ENCODE measurements at places on chromosomes 4 and X.

- no peak for DNase-seq
Measured at GRCh38 chr4:8786166-8786565, 85.5 kb downstream of the HMX1 start.

- DNase-seq, result no peak
Measured at GRCh38 chr4:102665527-102665926, 95.2 kb downstream of the MANBA start.

GRCh38 chr4:25632135-25632534 is 23.5 kb upstream of the SLC34A2 start:
- DNase-seq, result no peak

- DNase-seq, result no peak
Measured at GRCh38 chr4:177484613-177485021, 42.4 kb upstream of the AGA start.

GRCh38 chr4:148857239-148857972 is 415.2 kb upstream of the NR3C2 start:
- DNase-seq, result no peak

DNA sequence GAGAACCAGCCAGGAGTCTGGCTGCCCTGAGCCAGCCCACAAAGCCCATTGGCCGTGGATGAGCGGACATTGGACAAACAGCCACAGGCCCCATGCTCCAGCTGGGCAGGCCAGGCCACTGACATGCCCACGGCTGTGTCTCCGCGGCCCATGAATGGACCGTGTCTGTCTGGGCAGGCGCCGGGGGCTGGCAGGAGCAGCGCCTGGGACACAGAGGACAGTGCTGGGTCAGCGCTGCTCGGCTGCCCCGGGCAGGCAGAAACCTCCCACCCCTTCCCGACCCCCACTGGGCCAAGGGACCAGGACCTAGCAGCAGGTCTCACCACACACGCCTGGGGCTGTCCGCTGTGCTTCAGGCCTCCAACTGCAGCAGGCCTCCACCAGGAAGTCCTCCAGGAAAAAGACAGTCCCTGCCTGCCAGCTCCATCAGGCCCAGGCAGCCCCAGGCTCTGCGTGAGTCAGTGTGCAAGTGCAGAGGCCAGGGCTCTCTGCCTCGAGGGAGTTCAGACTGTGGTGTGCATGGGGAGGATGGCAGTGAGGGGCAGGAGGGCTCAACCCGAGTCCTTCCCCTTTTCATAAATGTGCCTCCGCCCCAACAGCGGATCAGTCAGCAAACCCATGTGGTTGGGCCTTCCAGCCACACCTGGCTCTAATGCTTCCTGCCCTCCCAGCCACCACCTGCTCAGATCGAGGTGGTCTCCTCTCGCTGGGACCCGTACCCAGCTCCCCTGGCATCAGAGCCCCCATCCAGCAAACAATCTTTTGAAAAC is 17.2 kb upstream of the FGFR3 start:
- DNase-seq, result no peak

GRCh38 chrX:37445182-37445581 is 96.0 kb downstream of the PRRG1 start:
- no peak for DNase-seq

DNA sequence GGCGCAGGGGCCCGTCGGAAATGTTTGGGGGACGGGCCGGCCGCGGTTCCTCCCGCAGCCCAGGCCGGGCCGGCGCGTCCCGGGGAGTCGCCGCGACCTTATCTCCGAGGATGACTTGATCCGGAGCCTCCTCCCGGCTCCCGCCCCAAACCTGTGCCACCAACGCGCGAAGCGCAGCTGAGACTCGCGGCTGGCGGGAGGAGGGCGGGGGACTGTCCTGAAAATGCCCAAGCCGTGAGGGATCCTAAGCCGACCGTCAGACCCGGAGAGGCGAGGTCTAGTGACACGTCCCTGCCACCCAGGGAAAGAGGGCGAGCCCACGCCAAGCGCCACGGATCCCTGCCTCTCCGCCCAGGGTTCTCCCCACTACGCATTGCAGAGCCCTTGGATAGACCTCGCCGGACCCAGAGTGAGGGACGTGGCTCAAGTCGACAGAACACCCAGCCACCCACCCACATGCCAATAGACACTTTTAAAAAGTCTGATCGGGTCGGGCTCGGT is 26.9 kb downstream of the UTP14A start:
- DNase-seq, result no peak

DNA sequence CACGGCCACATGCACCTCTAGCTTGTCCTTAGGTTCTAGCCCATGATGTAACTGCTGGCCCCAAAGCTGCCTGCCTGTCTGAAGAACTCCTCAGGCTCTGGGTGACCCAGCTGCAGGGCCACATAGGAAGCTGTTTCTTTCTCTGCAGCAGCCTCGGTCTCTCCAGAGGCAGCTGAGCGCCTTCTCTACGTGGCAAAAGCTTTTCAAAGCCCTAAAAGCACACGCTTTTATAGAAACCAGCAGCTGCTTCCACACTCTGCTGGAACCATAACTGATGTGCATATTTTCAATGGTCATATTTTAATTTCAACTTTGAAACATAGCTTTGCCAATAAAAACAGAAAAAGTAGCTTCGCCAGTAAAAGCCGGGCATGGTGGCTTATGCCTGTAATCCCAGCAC is 37.4 kb downstream of the FAM53A start:
- DNase-seq, result no peak
